ENCODE measurements at places on chromosomes 5 and 9. TPM values are rescaled to one million over a fixed set of nuclear protein-coding genes. Genes with fewer than 3 reads are reported as not detected.

Gene KIF12
- total RNA-seq = 0.10 TPM

Gene KCTD16
- 0.19 TPM for total RNA-seq

Gene FOXI1
- under 0.01 TPM for total RNA-seq

Gene CEMIP2
- total RNA-seq = 97.5 TPM

Gene PCDHA1
- total RNA-seq = not detected

Gene EGR1
- 0.98 TPM for total RNA-seq

Gene MCC
- total RNA-seq = 21.3 TPM

Gene CBY3
- total RNA-seq = not detected

Gene ORM2
- total RNA-seq = not detected
